PC-3 (cell line): ENCODE measurements at places on chromosomes 1 and 21. TPM values are rescaled to one million over a fixed set of nuclear protein-coding genes. Genes with fewer than 3 reads are reported as not detected.
A peak's percentile ranks its signal among the peaks of the same experiment; 100 is the strongest.

GRCh38 chr1:209455145-209455544, 128.4 kb upstream of the CAMK1G start:
- DNase-seq = peak; percentile 36

GRCh38 chr1:109910963-109911798, 532 bp downstream of the CSF1 start:
- DNase-seq = no peak

DNA sequence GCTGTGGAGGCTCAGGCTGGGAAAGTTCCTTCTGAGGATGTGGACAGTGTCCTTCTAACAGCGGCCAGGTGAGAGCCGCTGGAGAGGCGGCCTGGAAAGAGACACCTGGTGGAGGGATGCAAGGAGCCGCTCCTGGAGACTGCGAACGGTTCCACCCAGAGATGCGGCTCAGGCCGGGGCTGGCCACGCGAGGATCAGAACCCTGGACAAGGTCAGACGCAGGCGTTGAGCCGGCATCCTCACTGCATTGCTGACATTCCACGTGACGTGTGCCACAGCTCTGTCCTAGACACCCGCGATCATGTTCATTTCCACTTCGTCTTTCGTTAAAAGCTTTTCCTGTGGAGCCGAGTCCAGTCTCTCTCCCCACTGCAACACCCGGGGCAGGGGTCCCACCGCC, 28.8 kb downstream of the CFAP74 start:
- no peak for DNase-seq

DNA sequence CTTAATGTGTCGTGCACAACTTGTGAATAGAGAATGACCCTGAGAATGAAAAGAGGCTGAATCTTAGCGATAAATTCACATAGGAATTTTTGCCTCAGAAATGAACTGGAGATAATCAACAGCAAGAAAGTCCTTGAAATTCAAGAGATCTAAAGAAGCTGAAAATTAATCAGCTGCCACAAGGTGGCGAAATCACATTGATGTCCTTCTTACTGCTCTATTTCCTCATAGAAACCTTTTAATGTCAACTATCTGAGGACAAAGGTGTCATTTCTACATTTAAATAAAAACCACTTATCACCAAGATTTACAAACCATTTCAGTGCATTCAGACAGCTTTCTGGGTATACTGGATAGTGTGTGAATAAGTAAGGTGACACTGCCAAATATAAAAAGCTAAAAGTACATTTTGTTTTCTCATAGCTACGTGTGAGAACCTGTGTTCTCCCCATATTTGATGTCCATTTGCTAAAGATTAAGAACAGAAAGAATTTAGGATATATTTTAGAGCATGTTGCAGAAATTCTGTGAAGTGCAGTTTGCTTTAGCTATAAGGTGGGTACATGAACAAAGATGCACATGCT, 485.3 kb upstream of the PTBP2 start:
- peak; percentile 73 for DNase-seq

DNA sequence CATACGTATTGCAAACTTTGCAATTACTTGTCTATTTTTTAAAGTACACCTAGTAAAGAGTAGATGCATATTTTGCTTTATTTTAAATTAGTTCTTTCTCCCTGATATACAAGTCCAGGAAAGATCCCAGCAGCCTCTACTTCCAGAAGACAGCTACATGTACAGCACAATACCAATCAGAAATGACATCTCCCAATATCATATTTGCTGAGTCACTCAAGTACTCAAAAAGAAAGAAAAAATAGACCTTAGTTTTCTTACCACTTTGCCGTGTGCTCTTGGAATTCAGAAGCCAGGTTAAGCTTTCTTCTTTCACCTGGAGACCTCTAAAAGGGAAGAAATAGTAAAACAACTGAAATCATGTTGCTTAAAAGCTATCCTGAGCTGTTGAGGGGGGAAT, 412.6 kb upstream of the RUNX1 start:
- no peak for DNase-seq

GRCh38 chr1:244833734-244834542, 1.5 kb upstream of the COX20 start:
- DNase-seq = peak; percentile 85

DNA sequence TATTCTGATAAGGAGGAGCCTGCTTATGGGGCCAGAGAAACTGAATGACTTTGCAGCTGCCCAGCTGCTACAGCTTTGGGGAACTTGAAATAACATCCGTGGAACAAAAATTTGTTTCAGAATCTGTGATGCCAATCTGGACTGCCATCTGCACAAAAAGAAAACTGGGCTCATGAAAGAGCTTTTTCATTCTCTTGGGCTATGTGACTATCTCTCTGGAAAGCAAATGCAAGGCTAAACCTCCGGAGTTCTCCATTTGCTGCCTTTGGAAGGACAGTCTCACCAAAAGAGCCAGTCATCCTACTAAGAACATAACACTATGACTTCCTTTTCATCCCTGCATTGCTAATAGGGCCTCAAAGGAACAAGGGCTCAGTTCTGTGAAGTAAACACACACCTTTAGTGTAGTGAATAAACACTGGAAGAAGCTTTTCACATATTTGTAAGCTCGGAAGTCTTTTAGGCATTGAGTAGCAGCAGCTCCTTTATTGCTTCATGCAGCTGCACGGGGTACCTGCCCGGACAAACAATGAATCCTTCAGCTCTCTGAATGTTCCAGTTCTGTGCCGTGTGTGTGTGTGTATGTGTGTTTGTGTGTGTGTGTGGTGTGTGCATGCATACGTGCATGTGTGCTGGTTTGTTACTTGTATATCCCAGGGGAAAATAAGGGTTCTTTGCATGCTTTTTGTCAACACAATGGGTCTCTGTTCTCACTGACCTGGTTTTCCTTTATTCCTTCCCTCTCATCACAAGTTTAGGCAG, 255.5 kb upstream of the SGIP1 start:
- DNase-seq = no peak

DNA sequence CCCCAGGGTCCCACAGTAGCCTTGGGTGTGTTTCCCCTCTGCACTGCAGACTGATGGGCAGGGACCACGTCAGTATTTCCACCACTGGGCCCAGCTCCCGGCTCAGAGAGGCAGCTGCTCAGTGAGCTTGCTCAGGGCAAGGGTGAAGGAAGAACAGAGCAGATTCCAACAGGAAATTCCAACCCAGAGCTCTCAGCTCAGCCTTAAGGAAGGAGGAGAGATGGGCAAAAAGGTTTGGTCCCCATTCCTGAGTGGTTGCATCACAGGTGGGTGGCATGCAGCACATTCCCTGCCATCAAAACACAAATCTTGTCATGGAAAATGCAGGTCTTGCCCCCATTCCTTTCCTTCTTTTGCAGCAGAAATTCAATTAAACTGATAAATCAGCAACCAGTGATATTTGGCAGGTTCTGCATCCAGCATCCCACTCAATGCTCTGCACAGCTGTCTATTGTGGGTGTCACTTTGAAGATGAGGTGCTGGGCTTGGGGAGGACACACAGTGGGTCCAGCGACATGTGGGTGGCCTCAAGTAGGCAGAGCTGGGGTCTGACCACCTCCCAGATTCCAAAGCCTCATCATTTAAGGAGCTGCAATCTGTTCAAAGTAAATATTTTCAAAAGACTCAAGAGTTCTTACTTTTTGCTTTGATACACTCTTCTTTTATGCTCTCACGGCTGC, 315.4 kb downstream of the DSCAM start:
- DNase-seq = no peak

DNA sequence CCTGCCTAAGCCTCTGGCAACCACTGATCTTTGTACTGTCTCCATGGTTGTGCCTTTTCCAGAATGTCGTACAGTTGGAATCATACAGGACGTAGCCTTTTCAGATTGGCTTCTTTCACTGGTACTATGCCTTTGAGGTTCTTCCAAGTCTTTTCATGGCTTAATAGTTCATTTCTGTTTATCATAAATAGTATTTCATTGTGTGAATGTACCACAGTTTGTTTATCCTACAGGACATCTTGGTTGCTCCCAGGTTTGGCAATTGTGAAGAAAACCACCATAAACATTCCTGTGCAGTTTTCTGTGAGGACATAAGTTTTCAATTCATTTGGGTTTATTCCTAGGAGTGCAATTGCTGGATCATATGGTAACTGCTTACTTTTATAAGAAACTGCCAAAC, 190.6 kb upstream of the RAB4A start:
- DNase-seq = no peak

- no peak for DNase-seq
Measured at GRCh38 chr1:65297706-65298105, 11.6 kb upstream of the DNAJC6 start.

DNA sequence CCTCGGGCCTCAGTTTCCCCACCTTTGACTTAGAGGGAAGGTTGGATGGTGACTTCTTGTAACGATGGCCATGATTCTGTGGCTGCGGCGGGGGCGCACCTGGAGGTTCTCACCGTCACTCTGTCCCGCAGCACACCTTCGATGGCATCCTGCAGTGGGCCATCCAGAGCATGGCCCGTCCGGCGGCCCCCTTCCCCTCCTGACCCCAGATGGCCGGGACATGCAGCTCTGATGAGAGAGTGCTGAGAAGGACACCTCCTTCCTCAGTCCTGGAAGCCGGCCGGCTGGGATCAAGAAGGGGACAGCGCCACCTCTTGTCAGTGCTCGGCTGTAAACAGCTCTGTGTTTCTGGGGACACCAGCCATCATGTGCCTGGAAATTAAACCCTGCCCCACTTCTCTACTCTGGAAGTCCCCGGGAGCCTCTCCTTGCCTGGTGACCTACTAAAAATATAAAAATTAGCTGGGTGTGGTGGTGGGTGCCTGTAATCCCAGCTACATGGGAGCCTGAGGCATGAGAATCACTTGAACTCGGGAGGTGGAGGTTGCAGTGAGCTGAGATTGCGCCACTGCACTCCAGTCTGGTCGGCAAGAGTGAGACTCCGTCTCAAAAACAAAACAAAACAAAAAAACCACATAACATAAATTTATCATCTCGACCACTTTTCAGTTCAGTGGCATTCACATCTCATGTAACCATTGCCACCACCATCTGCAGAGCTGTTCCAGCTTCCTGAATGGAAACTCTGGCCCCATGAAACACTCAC, 2.1 kb upstream of the PFKL start:
- peak; percentile 91 for DNase-seq

DNA sequence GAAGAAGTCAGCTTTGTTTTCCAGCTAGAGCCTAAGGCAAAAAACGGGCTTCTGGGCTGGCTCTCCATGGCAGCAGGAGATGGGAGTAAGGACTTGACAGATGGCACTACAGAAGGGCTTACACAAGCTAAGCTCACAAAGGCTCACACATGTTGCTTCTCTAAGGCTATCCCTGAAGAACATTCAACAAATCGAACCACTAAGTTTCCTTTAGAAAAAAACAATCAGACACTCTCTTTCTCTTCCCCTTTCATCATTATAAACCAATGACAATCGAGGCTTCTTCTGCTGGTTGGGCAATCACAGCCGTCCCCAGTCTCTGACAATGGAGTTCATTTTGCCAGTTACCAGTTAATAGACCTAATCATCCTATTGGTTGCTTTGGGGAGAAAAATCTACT, 40.5 kb downstream of the TRIT1 start:
- DNase-seq = no peak

SELENOF gene
- 143 and 174 TPM in 2 replicates for total RNA-seq

STRIP1 gene
- total RNA-seq = 41.4 and 44.3 TPM in 2 replicates

CFAP126 gene
- total RNA-seq = not detected in 2 replicates

ZFP69B gene
- 2.5 and 3.0 TPM in 2 replicates for total RNA-seq

TMCO1 gene
- total RNA-seq = 63.7 and 80.6 TPM in 2 replicates

SLFNL1 gene
- total RNA-seq = 0.12 and 0.22 TPM in 2 replicates

BMP8B gene
- total RNA-seq = 3.3 and 4.7 TPM in 2 replicates
